Stimulated activated CD8-positive, alpha-beta memory T cell treated with anti-CD3 and anti-CD28 coated beads, Interleukin-4, amount 100 ng/mL, for 1 hour (primary cell): ENCODE measurements at places on chromosomes 4 and X.

DNA sequence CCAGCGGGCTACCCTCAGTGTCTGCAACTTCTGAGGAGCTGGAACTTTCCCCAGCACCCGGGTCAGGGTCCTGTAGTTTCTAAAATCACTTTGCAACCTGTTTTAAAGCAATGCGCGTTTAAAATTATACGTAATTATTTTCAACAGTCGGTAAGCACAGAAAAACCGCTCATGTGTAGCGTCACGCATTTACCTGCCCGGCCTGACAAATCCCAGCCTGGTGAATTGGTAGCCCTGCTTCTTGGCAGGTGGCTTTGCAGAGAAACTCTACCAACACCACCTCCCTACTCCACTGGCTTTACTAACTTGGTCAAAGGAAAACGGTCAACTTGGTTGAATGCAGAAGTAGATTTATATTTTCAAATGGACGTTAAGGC, 640 bp downstream of the BANK1 start:
- no peak for DNase-seq

GRCh38 chr4:87622303-87622702, 14.0 kb downstream of the DSPP start:
- DNase-seq, result no peak

DNA sequence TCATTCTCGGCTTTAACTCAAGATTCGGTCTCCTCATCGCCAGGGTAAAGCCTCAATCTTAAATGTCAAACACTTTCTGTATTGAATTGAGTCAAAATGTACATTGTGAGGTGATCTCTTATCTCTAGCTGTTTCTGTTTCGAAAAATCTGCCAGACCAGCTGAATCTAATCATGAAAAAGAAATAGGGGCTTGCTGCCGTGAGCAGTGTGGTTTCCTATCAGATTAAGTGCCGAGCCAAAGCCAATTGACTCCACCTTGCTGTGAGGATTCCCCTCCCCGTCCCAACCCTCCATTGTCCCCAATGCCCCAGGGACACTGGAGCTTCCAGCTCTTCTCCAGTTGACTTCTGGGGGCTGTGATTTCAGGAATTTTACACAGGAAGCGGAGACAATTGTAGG, 12.5 kb upstream of the CRLF2 start:
- DNase-seq, result no peak

DNA sequence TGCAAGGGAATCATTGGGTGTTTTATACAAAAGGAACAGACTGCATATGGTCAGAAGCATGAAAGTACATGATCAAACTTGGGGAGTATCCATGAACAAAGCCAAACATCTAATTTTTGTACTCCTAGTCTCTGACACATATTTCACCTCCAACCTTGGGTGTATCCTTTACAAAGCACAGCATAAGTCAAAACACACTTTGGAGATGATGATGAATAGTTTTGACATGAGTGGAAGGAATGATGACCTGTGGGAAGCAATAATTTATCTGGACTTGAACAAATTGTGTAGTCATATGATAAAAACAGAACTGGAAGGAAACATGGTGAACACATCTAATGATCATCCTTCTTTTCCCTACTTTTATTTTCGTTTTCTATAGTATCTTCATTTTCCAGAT, 108.7 kb upstream of the PLS3 start:
- no peak for DNase-seq

GRCh38 chr4:117814277-117815246, 219.7 kb upstream of the NDST3 start:
- no peak for DNase-seq

- no peak for DNase-seq
These were observed 211.5 kb downstream of the DHX15 start for GRCh38 chr4:24372881-24373280.

- DNase-seq, result no peak
These were observed 802 bp downstream of the ADGRG2 start for GRCh38 chrX:19121466-19121865.

GRCh38 chr4:67712000-67712625, 11.2 kb upstream of the UBA6 start:
- DNase-seq, result no peak

DNA sequence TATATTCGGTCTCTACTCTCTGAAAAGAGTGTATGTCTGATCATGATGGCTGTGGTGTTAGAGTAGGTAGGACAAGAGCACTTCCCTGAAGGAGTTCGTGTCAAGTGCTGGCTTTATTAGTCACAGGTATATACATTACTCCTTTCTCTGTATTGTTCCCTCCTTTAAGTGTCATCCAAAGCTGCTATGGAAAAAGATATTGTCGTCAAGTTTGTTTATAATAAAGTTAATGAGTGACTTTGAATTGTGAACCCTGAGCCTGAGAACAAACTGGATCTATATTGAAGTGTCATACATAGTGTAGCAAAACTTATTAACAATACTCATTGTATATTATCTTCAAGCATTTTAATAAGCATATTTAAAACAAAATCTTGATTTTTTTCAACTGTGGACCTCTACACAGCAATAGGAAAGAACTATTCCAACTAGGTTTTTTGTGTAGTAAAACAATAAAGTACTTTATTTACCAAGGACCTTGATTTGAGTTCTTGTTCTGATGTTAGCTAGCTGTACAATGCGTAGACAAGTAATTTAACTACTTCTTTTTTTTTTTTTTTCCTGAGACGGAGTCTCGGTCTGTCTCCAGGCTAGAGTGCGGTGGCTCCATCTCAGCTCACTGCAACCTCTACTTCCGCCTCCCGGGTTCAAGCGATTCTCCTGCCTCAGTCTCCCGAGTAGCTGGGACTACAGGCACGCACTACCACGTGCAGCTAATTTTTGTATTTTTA, 177.7 kb downstream of the RAPGEF2 start:
- DNase-seq, result no peak

GRCh38 chr4:61067381-61067780, 132.7 kb upstream of the ADGRL3 start:
- DNase-seq, result no peak

- no peak for DNase-seq
These were observed 241.4 kb upstream of the GALNT7 start for GRCh38 chr4:172927096-172927814.

DNA sequence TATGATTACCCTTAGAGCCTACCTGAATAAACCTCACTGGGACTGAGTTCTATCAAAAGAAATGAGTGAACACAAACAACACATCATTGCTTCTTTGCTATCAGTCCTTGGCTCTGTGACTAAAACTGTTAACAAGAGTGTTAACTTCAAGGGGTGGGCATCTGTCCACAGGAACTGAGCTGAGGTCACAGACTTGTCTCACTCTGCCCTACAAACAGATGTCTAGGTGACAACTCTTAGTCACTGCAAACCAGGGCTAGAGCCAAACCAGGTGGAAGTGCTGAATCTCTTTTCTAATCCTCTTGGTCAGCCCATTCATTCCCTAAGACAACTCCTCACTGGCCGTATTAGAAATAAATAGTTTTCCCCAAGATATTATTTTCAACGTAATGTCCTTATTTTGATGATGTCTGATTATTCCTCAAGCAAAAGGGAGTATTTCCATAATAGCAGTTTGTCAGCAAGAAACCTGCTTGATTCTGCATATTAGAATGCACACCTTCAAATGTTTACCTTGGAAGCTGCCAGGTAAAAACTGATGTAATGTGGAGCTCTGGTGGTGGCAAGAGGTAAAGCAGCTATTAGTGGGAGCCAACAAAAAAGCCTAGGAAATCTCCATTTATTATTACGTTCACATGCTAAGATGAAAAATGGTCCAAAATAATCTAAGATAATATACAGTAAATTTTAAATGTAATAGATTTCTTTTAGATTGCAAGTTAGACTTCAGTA, 4.0 kb downstream of the COL25A1 start:
- no peak for DNase-seq

- DNase-seq, result no peak
These were observed 308.9 kb downstream of the ARHGAP24 start for GRCh38 chr4:85783900-85784299.

- no peak for DNase-seq
These were observed 89.3 kb upstream of the MAML3 start for GRCh38 chr4:140243278-140243753.

GRCh38 chrX:12949927-12950656, 24.8 kb upstream of the TMSB4X start:
- peak; percentile 68 for DNase-seq

DNA sequence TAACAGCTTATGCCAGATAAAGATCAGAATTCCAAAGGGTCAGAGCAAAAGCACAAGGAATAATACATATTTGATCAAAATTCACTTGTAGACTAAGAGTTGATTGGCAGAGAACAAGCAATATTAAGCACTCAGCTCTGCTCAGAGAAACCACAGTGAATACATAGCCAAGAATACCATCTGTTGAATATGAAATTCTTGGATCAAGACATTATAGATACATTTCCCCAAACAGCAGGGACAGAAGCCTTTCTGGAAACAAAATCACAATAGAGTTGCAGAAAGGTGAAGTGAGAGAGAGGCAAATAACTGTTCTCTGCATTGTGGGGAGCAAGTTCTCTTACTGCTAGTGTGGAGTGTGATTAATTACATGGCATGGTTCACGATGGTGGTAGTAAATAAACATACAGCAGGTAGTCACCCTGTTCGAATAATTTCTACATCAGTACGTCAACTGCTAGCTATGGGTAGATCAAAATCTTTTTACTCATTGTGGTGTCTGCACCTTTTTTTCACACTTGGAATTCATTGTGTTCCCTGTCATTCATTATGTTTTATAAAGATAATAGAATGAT, 366.7 kb downstream of the PCDH7 start:
- DNase-seq, result no peak

DNA sequence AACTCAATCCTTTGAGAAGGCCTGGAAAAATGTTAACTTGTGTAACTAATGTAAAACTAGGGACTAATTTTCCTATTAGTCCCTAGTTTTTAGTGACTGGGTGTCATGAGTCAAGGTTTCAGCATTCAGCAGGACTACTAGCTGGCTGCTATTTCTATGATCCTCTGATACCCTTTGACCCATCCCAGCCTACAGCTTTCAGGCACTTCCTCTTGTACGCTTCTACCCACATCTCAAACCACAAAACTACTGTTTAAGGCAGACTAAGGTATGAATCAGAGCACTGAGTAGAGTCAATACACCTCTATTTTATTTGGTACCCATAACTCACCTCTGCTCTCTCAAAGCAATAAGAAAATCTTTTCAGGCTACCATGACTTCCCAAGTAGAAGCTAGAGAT, 809.6 kb downstream of the PDHA2 start:
- no peak for DNase-seq

- no peak for DNase-seq
These were observed 264.9 kb downstream of the RAPGEF2 start for GRCh38 chr4:159367781-159368080.

DNA sequence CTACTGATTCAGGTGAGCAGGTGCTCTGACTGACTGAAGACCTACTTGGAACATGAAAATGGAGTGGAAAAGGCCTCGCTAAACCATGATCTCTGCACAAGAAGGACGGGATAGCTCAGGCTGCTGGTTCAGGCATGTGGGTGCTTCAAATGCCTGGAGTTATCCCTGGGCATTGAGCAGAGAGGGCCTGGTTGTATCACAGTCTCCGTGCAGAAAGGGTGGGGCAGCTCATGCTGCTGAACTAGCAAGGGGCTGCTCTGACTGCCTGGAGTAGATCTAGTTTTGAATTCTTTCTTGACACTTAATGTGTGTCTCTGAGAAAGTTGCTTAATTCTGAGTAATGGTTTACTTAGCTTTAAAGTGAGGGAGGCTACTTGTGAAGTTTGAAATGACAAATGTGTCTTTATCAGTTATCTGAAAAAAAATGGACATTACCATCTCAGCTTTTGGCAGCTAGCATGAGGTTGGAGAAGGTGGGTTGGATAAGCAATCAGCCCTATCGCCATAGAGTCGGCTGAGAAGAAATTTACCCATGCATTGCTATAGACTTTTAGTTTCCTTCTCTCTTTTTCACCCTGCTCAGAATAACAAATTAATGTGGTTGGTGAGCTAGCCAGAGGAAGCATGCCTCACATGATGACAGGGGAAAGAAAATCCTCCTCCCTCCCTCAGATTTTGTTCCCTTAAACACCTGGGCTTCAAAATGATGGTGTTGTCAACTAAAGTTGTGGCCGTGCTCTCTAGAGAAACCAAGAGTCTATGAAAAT, 832.4 kb downstream of the STIM2 start:
- no peak for DNase-seq

DNA sequence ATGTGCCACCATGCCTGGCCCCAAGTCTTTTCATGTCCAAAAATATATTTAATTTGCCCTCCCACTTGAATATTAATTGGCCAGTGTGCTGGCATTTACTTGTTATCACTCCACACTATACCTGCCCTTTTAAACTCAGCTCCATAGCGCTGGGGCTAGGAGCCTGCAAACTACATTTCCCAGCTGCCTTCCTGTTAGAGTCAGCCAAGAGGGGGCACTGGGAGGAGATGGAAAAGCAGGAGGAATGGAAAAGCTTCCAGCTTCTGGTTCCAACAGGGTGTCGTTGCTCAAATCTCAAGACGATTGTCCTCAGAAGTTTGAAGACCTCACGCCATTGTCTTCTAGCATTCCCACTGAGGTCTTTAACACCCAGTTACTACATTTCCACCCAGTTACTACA, 315.5 kb downstream of the BCOR start:
- DNase-seq, result no peak

- no peak for DNase-seq
These were observed 180.0 kb downstream of the AFAP1 start for GRCh38 chr4:7759635-7760034.
